ENCODE measurements at places on chromosomes 6 and 20.

DNA sequence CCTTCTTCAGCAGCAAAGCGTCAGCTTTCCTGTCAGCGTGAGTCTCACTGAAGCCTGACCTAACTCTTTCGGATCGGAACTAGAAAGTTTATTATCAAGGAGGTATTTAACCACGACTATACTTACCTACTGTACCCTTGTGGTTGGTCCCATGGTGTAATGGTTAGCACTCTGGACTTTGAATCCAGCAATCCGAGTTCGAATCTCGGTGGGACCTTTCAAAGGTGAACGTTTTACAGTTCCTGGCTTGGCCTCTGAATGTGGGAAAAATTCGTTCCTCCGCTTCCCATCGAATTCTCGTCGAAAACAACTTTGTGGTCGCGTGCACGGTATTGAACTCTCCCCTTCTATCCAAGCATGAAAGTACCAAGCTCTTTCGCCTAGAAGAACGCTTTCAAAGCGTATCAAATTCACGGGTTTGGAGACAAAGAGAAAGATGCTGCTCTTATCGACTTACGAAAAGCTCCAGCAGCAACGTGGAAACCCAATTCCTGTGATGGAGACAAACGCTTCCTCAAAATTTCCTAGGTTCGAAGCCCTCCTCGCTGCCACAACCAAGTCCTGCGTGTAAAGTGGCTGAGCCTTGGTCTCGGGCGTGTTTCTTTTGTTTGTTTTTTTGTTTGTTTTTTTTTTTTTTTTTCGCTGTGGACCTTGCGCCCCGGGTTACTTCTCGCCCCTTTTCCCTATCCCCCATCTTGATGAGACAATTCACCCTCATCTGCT is 63.7 kb downstream of the GPX5 start:
- no peak for DNase-seq

- DNase-seq = no peak
Observed at GRCh38 chr6:141729146-141729545, 403.6 kb upstream of the GJE1 start.

- no peak for DNase-seq
Observed at GRCh38 chr20:15139522-15139921, 802.1 kb upstream of the FLRT3 start.

- no peak for DNase-seq
Observed at GRCh38 chr6:10630178-10630577, 64.2 kb downstream of the C6orf52 start.

- no peak for DNase-seq
Observed at GRCh38 chr20:39124064-39124463, 161.9 kb downstream of the DHX35 start.

DNA sequence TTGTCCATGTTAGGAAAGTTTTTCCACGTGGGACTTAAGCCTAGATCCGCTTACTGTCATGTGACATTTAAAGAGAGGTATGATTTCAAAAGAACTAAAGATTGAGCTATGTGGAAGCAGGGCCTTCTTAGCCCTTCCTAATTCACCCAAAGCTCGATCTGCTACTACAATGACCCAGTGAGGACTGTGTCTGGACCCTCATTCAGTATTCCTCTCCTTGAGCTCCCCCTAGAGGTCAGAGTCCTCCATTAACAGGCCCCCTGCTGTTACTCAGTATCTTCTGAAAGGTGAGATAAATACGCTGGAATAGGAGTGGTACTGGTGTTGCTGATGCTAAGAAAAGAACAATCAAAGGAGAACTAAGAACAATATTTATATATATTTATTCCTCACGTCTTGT is 414.0 kb downstream of the GJA1 start:
- no peak for DNase-seq
